ELR (cell line): ENCODE measurements at places on chromosomes 12 and 14.

- no peak for DNase-seq
Observed at GRCh38 chr12:318759-319515, 56.3 kb upstream of the SLC6A13 start.

DNA sequence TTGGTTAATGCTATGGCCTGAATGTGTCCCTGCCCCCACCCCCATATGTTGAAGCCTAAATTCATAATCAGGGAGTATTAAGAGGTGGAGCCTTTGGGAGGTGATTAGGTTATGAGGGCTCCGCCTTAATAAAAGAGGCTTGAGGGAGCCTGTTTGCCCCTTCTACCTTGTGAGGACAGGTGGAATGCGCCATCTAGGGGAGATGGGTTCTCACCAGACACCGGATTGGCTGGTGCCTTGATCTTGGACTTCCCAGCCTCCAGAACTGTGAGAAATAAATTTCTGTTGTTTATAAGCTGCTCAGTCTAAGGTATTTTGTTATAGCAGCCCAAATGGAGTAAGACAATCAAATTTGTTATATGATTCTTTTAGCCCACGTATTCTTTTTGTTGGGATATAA lies 148.3 kb downstream of the PTCSC3 start:
- peak; percentile 10 for DNase-seq

DNA sequence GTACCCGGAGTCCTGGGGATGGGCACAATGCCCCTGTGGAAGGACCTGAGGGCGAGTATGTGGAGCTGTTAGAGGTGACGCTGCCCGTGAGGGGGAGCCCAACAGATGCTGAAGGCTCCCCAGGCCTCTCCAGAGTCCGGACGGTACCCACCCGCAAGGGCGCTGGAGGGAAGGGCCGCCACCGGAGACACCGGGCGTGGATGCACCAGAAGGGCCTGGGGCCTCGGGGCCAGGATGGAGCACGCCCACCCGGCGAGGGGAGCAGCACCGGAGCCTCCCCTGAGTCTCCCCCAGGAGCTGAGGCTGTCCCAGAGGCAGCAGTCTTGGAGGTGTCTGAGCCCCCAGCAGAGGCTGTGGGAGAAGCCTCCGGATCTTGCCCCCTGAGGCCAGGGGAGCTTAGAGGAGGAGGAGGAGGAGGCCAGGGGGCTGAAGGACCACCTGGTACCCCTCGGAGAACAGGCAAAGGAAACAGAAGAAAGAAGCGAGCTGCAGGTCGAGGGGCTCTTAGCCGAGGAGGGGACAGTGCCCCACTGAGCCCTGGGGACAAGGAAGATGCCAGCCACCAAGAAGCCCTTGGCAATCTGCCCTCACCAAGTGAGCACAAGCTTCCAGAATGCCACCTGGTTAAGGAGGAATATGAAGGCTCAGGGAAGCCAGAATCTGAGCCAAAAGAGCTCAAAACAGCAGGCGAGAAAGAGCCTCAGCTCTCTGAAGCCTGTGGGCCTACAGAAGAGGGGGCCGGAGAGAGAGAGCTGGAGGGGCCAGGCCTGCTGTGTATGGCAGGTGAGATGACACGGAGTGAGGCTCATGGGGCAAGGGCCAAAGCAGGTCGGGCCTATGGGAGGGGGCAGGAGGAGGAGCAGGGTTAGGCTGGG lies 4.5 kb downstream of the ARHGEF40 start:
- DNase-seq: no peak

GRCh38 chr14:24659916-24660570 lies 26.1 kb upstream of the GZMB start:
- no peak for DNase-seq

DNA sequence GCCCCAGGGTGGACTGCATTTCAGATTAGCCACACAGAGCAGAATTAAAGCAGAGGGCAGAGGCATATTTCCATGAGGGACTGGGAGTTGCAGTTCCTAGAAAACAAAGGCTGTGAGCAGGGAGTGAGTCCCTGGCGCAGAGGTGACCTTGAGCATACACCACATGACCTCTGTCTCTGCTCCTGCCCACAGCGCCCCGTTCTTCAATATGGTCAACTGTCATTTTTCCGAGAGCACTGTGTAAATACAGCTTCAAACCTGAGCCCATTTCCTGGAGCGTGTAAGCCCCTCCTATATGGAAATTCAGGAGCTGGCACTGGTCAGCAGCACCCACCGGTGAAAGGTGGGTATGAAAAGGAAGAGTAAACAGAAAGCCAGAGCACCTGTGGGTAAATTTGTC lies 192.2 kb upstream of the PELI2 start:
- DNase-seq: no peak

- no peak for DNase-seq
Observed at GRCh38 chr12:11561411-11561810, 88.1 kb upstream of the ETV6 start.

DNA sequence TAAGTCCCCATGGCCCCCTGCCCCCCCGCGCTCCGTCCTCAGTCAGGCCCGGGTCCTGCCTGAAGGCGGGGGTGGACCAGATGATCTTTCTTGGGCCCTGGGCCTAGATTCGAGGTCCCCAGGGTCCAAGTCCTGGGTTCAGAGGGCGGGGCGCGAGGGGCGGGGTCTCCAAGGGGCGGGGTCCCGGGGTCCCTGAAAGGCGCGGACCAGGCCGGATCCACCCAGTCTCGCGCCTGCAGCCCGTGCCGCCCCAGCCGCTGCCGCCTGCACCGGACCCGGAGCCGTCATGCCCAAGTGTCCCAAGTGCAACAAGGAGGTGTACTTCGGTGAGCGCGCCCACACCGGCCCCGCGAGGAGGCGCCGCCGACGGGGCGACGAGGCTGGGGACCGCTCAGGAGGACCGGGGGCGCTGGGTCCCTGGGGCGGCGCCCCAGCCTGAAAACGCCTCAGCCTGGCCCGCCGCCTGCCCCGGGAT lies 325 bp downstream of the CRIP1 start:
- DNase-seq: no peak

- DNase-seq: no peak
Observed at GRCh38 chr14:72024504-72024903, 92.3 kb downstream of the RGS6 start.

DNA sequence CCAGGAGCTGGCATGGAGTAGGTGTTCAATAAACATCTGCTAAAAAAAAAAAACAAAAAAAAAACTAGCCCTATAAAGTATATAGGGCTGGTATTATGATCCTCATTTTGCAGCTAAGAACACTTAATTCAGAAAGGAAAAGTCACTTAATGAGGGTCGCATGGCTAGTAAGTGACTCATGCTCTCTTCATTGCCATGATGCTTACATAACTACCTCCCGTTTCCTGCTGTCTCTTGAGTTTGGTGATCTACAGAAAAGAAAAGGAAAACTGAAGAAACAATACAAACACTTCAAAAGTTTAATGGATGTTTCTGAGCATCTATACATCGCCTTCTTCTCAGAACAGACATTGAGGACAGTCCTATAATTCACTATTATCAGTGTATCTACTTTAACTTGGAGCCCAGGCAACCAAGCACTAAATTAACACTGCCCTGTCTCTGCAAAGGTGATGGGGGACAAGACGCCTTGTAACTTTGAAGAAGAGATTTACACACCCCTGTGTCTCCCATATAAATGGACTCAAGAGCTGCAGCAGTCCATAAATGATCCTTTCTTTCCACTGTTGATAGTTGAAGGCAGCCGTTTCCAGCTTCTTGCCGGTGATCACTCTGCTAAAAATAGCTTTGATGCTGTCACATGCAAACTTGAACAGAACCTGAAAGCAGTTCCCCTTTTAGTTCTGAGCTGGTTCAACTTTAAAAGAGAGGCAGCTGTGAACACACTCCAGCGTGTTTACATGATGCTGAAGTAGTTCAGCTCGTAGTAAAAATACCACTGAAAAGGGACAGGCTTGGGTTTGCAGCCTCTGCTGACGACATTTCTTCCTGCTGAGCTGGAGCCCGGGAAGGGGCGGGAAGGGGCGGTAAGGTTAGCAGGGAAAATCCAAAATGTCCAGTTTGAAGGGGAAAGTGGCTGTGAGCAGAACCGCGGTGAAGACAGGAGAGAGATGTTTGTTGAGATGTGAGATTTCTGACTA lies 113.3 kb downstream of the FOXN3 start:
- peak; percentile 68 for DNase-seq

- DNase-seq: no peak
Observed at GRCh38 chr12:76532520-76532919, 27.1 kb downstream of the OSBPL8 start.

GRCh38 chr14:24389226-24389848 lies 9.5 kb upstream of the NYNRIN start:
- DNase-seq: peak; percentile 27

- DNase-seq: no peak
Observed at GRCh38 chr12:26278266-26278665, 82.9 kb downstream of the SSPN start.

GRCh38 chr12:2834581-2835491 lies at the start of gene NRIP2:
Gene NRIP2, minus strand, starts transcription at chr12:2835035. Its CDS starts 52 bp downstream, at chr12:2834983.
- peak; percentile 25 for DNase-seq

GRCh38 chr12:41881891-41882805 lies 262.5 kb downstream of the GXYLT1 start:
- no peak for DNase-seq

DNA sequence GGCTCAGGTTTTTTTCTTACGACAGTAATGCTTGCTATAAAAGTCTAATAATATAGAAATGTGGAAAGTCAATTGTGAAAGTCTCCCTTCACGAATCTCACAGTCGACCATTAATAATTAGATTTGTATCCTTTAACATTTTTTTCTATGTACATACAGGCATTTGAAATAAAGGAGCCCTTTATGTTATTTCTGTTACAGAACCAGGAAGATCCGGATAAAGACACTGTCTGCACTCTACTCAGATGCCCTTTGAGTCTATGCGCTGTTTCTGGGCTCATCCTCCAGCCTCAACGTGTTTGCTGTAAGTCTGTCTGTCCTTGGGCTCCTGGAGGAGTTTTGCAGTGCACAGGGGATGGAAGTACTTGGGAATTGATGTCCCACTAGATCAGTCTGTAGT lies 212.2 kb upstream of the ATP2B1 start:
- DNase-seq: no peak

DNA sequence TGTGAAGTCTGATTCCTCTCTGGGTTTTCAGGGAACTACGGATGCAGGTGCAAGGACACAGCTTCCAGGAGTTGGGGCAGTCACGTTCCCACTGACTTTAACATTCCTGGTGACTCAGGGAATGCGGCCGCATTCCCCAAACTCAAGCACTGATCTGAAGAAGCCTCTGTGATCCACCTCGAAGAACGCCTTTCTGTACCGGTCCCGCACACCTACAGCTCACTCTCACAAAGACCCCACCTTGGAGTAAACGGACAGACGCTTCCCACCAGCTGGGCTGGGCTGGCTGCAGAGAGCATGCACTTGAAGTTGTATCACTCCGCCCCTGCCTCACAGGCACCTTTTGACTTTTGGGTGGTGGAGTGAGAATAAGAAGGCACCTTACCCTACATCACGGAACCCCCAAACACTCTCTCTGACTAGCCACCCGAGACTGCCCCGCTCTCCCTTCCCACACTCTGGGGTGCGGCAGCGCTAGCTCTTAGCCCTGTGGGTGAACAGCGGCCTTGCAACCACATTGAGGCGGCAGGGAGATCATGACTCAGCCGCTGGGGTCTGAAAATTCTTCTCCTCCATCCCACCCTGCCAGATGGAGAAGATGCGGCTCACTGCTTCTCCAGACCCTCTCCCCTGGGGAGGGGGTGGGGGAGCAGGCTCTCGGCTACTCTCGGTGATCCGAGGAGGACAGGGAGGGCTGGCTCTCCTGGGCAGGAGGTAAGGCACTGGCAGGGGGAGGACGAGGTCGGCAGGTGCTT lies 23.7 kb upstream of the HDAC7 start:
- no peak for DNase-seq

DNA sequence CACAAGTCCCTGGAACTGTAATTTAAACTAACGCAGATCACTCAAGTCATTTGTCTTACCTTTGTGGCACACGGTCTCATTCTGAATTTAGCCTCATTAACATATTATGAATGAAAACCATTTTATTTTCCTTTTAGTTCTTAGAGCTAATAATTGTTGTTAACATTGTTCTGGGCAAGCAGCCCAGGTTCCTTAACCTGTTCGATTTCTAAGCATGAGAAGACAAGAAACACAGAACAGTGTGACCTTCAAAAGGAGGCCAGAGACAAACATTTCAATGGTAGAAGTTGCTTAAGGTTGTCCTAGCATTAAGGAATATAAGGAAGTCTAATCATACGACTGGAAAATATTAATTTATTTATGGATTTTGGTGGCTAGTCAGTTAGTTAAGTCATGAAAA lies 35.2 kb downstream of the PIWIL1 start:
- DNase-seq: no peak

GRCh38 chr12:50188241-50188781 lies 21.1 kb upstream of the CERS5 start:
- peak; percentile 53 for DNase-seq

DNA sequence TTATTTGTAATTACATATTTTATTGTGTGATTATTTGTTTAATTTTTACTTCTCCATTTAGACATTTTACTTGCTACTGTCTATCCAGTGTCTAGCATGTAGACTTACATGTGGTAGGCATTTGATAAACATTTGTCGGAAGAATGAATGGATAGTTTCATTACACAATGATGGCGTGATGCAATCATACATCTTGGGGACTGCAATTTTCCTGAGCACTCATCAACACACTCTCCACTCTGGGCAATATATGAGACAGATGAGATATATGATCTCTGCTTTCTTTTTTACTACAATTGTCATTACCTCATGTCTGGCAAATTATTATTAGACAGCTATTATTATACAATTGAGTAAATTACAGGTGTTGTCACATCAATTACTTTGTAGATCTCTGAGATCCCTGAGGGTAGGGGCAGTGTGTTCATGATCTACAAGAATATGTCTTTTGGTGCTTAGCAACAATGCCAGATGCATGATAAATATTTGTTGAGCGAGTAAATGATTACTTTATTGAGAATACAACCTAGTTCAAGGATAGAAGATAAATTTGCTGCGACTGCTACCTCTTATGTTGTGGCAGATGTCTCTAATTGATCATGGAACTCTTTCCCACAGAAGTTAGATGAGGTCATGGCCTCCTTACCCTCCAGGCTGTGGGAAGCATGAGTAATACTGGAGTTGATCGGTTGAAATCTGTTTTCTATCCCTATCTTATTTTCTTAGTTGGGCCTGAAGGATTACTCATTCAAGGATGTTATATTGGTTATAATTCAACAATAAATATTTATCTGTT lies 416.0 kb downstream of the LRIG3 start:
- peak; percentile 84 for DNase-seq

GRCh38 chr14:79986251-79986650 lies 225.1 kb downstream of the DIO2 start:
- no peak for DNase-seq

- DNase-seq: peak; percentile 28
Observed at GRCh38 chr12:58105225-58106119, 164.1 kb downstream of the ATP23 start.

- no peak for DNase-seq
Observed at GRCh38 chr12:123991372-123991951, 18.4 kb downstream of the ZNF664 start.

DNA sequence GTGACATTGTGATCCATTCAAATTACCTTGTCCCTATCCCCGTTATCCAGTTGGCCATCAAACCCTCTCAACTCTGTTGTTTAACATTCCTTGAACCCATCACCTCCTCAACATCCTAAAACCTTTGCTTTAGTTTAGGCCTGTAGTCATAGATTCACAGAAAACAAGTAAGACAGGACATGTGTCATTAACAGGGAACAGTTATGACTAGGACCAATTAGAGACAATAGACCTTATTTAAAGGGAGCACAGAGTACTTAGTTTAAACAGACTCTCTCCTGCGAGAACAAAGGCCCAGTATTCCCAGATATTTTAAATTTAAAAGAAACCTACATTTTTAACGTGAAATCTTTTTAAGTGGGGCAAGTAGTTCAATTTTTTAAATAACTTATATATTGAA lies 20.0 kb upstream of the HELB start:
- no peak for DNase-seq

- DNase-seq: no peak
Observed at GRCh38 chr12:8466241-8466640, 10.5 kb downstream of the CLEC6A start.

- peak; percentile 36 for DNase-seq
Observed at GRCh38 chr12:67456431-67456901, 187.3 kb downstream of the CAND1 start.
